Stimulated activated CD8-positive, alpha-beta memory T cell treated with anti-CD3 and anti-CD28 coated beads, Interleukin-15, amount 100 ng/mL, for 4 hours (primary cell): ENCODE measurements at places on chromosomes 3 and 15.

- DNase-seq = no peak
Observed at GRCh38 chr15:22949074-22949547, 31.1 kb downstream of the CYFIP1 start.

- DNase-seq = no peak
Observed at GRCh38 chr15:94930960-94931359, 699.6 kb downstream of the MCTP2 start.

DNA sequence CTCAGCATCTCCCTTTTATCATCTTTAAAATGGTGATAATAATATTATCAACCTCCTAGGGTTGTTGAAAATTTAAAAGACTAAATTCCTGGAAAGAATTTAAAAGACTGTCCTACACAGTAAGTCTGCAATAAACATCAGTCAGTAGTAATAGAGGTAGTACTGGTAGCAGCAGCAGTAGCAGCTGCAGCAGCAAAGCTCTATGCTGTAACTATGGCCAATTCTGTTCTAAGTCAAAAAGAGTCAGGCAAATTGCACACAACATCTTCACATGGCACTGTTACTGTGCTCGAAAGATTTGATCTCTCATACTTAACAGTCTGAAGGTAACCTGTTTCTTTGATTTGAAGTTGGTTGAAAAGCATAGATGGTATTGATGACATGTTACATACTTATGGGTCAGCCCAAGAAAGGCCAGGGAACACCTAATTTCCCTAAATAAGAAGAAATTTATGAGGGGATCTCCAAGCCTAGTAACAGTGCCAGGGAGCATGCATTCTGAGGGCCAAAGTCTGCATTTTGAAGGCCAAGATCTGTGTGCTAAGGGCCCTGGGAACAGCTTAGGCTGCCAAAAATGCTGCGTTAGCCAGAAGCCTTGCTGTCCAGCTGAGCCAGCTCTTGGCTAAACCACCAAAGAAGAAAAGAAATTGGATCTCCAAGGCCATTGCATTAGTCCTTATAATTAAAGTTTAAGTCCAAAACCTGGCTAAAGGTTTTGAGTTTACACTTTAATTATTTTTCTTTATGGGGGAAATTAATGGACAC lies 68.2 kb downstream of the SIDT1 start:
- DNase-seq = no peak

GRCh38 chr15:101490408-101490891 lies 943 bp upstream of the PCSK6 start:
- DNase-seq = no peak

- no peak for DNase-seq
Observed at GRCh38 chr3:170050753-170051152, 13.0 kb downstream of the GPR160 start.

GRCh38 chr15:41284427-41285177 lies 47.8 kb downstream of the OIP5 start:
- no peak for DNase-seq

- DNase-seq = peak; percentile 57
Observed at GRCh38 chr15:74438721-74439316, 5.1 kb upstream of the SEMA7A start.
